Effector memory CD8-positive, alpha-beta T cell (primary cell): ENCODE measurements at places on chromosomes 2 and 18.

GRCh38 chr2:165776796-165777195 is 17.3 kb downstream of the GALNT3 start:
- H3K4me3 ChIP-seq: no peak overlapping the region
- DNase-seq: no peak
- H3K27ac ChIP-seq: no peak overlapping the region
- peaks cover 29% of the 10 kb centered on the region for H3K4me1 ChIP-seq
- H3K36me3 ChIP-seq: peaks cover 6% of the 10 kb centered on the region

GRCh38 chr2:59236723-59237122 is 995.6 kb upstream of the FANCL start:
- no peak overlapping the region for H3K27ac ChIP-seq
- no peak overlapping the region for H3K4me3 ChIP-seq
- no peak for DNase-seq
- H3K4me1 ChIP-seq: no peaks in the 10 kb centered on the region
- no peaks in the 10 kb centered on the region for H3K36me3 ChIP-seq
- no peaks in the 10 kb centered on the region for H3K27me3 ChIP-seq

DNA sequence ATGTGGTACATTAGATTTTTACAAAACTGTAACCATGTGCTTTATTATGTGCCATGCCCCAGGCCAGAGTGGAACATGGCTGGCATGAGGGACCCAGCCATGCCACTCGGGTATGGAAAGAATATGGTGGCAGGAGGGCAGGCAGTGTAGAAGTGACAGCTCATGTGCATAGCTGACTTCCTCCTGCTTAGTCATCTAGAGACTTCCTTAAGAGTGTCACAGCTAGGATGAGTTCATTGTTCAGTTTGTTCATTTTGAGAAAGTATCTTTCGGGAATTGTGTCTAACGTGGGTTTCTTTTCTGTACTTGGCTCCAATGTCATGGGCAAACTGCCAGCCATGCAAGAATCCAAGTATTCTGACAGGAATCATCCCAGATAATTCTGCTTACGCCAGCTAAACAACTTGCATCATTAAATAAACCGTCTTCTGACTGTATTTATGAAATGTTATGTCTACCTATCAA is 94.3 kb upstream of the ITGB6 start:
- no peak overlapping the region for H3K4me3 ChIP-seq
- H3K27me3 ChIP-seq: no peaks in the 10 kb centered on the region
- DNase-seq: no peak
- peaks cover 68% of the 10 kb centered on the region for H3K36me3 ChIP-seq
- no peak overlapping the region for H3K27ac ChIP-seq

- H3K27me3 ChIP-seq: peaks cover 33% of the 10 kb centered on the region
- no peak overlapping the region for H3K27ac ChIP-seq
- peaks cover 9% of the 10 kb centered on the region for H3K36me3 ChIP-seq
- no peaks in the 10 kb centered on the region for H3K4me1 ChIP-seq
- H3K4me3 ChIP-seq: no peak overlapping the region
These were observed 73.2 kb downstream of the IL1R2 start for GRCh38 chr2:102064679-102065674.

DNA sequence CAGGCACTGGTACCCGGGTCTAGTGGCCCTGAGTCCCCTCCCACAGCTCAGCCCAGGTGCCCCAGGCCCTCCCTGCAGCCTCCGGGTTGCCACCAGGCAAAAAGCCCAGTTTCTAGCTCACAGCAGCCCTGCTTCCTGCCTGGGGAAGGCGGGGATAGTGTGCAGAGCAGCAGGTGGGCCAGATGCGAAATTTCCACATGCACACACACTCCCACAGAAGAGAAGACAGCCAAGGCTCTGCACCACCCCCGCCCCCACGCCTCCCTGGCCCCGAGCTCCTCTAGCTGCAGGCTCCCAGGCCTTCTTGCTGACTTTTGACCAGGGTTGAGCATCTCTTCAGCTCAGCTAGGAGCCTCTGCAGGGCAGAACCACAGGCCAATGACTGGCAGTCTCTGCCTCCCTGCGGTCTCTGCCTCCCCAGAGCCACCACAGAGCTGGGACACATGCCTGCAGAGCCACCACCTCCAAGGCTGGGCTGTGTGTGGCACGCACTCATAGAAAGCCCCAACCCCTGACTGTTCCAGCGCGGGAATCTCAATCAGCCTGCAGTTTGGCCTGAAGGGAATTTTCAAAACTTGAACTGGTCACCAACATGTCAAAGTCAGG is 7.2 kb downstream of the SLC66A2 start:
- no peaks in the 10 kb centered on the region for H3K27me3 ChIP-seq
- peak overlapping the region; percentile 13 for H3K4me3 ChIP-seq
- peaks cover 28% of the 10 kb centered on the region for H3K4me1 ChIP-seq
- peaks cover 26% of the 10 kb centered on the region for H3K36me3 ChIP-seq

- peaks cover 50% of the 10 kb centered on the region for H3K4me1 ChIP-seq
- H3K27me3 ChIP-seq: no peaks in the 10 kb centered on the region
- peak; percentile 39 for DNase-seq
- H3K27ac ChIP-seq: peak overlapping the region; percentile 62
These were observed 209.4 kb upstream of the TRIB2 start for GRCh38 chr2:12507295-12507694.

- H3K36me3 ChIP-seq: no peaks in the 10 kb centered on the region
- H3K27ac ChIP-seq: no peak overlapping the region
- no peaks in the 10 kb centered on the region for H3K27me3 ChIP-seq
These were observed 232.4 kb downstream of the MEIS1 start for GRCh38 chr2:66667301-66667700.

DNA sequence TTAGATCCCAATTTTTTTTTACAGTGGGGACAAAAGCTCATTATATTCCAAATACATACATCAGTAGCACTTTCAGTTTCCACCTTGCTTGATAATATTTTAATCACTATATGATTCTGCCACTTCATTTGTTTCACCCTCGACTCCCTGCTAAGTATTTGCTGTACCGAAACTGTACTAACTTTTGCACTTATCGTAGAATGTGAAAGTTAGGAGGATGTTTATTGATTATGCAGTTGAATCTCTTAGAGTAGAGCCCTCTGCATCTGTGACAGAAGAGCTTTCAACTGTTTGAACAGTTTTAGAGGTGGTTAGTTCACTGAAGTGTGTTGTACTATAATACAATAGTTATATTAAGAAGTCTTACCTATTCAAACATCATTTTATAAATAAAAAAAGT is 20.8 kb downstream of the NCOA1 start:
- no peak for DNase-seq
- H3K27me3 ChIP-seq: no peaks in the 10 kb centered on the region
- peak overlapping the region; percentile 10 for H3K4me3 ChIP-seq
- peak overlapping the region; percentile 90 for H3K27ac ChIP-seq
- peaks cover 2% of the 10 kb centered on the region for H3K36me3 ChIP-seq

- DNase-seq: no peak
- H3K36me3 ChIP-seq: no peaks in the 10 kb centered on the region
- no peak overlapping the region for H3K27ac ChIP-seq
- no peaks in the 10 kb centered on the region for H3K4me1 ChIP-seq
- H3K4me3 ChIP-seq: no peak overlapping the region
These were observed 35.3 kb downstream of the RAB31 start for GRCh38 chr18:9743200-9744016.

- H3K36me3 ChIP-seq: peaks cover 3% of the 10 kb centered on the region
- DNase-seq: no peak
- no peaks in the 10 kb centered on the region for H3K4me1 ChIP-seq
- no peaks in the 10 kb centered on the region for H3K27me3 ChIP-seq
These were observed 402.2 kb upstream of the TCF4 start for GRCh38 chr18:55990186-55990585.

DNA sequence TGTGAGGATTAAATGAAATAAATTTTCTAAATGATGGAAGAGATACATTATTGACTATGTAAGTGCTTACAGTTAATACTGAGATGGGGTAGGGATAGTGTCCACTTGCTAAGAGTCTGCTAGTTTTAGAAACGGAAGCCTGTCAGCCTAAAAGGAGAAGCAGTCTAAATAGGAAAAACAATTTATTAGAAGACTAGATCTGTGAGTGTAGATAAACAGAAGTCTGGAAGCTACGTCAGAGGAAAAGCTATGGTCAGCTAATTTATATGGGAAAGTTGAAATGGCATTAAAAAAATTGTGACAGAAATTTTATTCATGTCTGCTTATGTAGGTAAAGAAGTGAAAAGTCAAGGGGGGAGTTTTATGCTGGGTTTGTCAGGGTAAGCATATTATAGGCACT is 1338.4 kb upstream of the CHAC2 start:
- no peak overlapping the region for H3K4me3 ChIP-seq
- H3K4me1 ChIP-seq: no peaks in the 10 kb centered on the region
- no peak for DNase-seq
- H3K27me3 ChIP-seq: no peaks in the 10 kb centered on the region
- no peaks in the 10 kb centered on the region for H3K36me3 ChIP-seq
- no peak overlapping the region for H3K27ac ChIP-seq

DNA sequence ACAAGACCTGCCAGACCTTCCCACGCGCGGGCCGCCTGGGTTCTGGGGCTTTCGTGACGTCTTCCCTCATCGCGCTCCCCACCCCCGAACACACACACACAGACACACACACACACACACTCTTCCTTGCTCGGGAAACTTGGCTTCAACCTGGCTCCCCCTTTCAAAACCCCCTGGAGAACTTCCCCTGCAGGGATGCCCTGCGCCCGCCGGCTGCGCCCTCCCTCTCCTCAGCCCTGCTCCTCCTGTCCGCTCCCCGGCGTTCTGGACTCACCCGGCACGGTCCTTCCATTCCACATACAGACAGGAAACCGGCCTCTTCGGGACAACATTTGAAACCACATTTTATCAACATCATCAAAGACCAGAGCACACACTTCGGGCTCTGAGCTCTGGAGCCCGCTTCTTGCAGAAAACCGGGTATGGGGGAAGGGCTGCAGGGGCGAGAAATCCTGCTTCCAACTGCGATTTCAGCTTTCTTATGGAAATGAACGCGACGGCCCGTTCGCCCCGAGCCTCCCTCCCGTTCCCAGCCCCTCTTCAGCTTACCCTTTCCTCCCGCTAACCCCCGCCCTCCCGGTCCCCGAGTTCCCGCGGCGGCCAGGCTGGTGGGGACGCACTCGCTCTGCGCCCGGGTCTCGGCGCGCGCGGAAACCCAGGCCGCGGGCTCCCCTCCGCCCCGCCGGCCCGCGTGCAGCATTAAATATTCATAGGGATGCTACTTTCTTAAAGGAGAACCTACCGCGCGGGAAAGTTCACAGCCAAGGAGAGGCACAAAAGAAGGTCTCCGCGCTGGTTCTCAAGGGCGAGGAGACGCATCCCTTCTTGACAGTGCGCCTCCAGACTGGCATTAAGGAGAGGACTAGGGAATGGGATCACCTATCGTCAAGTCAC is 18.3 kb downstream of the POU3F3 start:
- no peaks in the 10 kb centered on the region for H3K36me3 ChIP-seq
- no peak overlapping the region for H3K27ac ChIP-seq
- peaks cover 49% of the 10 kb centered on the region for H3K27me3 ChIP-seq
- no peak overlapping the region for H3K4me3 ChIP-seq
- no peak for DNase-seq

DNA sequence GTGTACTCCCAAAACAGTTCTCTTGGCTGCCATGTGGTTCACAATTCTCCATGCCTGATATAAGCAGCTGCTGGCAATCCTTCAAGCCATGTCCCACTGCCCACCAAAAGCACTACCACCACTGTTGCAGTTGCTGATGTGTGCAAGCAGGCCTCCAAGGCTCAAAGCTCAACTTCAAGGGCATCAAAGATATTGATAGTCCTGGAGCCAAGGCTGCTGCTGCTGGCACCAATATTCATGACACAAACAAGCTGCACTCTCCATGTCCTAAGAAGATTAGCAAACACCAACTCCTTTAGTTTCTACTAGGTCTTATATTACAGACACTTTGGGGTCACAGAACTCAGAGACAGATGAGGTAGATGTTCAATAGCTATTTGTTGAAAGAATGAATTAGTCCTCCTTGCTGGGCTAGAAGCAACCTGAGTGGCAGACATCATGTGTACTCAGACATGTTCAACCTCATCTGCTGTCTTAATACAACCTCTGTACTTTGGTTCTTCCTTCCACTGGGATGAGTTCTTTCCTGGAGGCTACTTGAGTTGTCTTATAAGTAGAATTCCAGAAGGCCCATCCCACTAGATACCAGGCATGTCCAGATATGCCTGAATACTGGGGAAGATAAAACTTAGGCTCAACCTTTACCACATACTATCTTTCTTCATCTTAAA is 104.5 kb upstream of the UGP2 start:
- H3K27ac ChIP-seq: no peak overlapping the region
- H3K4me3 ChIP-seq: no peak overlapping the region
- no peaks in the 10 kb centered on the region for H3K4me1 ChIP-seq

- no peaks in the 10 kb centered on the region for H3K4me1 ChIP-seq
- no peak overlapping the region for H3K4me3 ChIP-seq
- H3K36me3 ChIP-seq: no peaks in the 10 kb centered on the region
- peaks cover 30% of the 10 kb centered on the region for H3K27me3 ChIP-seq
These were observed 80.5 kb downstream of the GALNT14 start for GRCh38 chr2:31057691-31058090.

- no peak overlapping the region for H3K4me3 ChIP-seq
- no peak overlapping the region for H3K27ac ChIP-seq
- peaks cover 11% of the 10 kb centered on the region for H3K4me1 ChIP-seq
- no peaks in the 10 kb centered on the region for H3K27me3 ChIP-seq
- H3K36me3 ChIP-seq: peaks cover 10% of the 10 kb centered on the region
These were observed 24.5 kb downstream of the PLEKHM3 start for GRCh38 chr2:208000701-208001395.

DNA sequence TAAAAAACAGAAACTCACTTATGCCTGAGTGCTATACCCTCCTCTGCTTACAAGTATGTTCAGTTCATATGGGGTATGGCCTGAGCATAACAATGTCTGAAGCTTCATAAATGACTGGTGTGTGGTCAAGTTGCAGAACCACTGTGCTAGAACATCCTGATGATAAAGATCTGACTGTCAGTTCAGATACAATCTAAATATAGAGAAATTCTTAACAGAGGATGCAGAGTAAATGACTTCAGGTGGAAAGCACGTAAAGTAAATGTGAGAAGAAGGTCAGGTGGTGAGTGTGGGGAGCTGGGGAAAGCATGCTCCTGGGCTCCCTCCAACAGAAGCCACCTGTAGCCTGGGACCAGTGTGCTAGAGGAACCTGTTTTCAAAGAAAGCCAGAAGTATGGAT is 926.2 kb downstream of the TSN start:
- no peaks in the 10 kb centered on the region for H3K4me1 ChIP-seq
- DNase-seq: no peak
- no peaks in the 10 kb centered on the region for H3K27me3 ChIP-seq

- H3K27me3 ChIP-seq: no peaks in the 10 kb centered on the region
- no peak for DNase-seq
- no peak overlapping the region for H3K27ac ChIP-seq
- no peaks in the 10 kb centered on the region for H3K4me1 ChIP-seq
- H3K4me3 ChIP-seq: no peak overlapping the region
These were observed 217.8 kb downstream of the BCL11A start for GRCh38 chr2:60335533-60336237.

DNA sequence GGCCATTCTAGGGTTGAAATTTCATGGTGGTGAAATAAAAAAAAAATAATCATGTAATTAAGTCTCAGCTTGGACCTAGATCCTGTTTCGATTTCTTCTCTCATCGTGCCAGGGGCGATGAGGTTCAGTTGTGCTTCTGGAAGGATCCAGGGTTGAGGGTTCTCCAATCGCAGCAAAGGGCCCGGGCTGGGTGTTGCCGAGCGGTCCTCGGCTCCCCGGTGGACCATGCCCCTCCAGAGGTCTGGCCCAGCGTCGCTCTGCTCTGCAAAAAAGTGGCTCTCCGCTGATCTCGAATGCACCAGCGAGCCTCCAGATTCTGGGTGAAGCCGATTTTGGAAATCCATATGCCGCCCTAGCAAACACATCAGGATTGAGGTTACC is 39.0 kb downstream of the EN1 start:
- peak overlapping the region; percentile 14 for H3K4me3 ChIP-seq
- DNase-seq: no peak
- no peak overlapping the region for H3K27ac ChIP-seq
- H3K4me1 ChIP-seq: peaks cover 6% of the 10 kb centered on the region
- H3K36me3 ChIP-seq: no peaks in the 10 kb centered on the region
